SK-N-SH (cell line): ENCODE measurements at places on chromosomes 2 and 18. TPM values are rescaled to one million over a fixed set of nuclear protein-coding genes. Genes with fewer than 3 reads are reported as not detected.
A peak's percentile ranks its signal among the peaks of the same experiment; 100 is the strongest.

POLR1A gene
- polyA plus RNA-seq, result 5.5 and 6.1 TPM in 2 replicates

- no peak for DNase-seq
Measured at GRCh38 chr2:54941248-54941984, 108.8 kb downstream of the RTN4 start.

DNA sequence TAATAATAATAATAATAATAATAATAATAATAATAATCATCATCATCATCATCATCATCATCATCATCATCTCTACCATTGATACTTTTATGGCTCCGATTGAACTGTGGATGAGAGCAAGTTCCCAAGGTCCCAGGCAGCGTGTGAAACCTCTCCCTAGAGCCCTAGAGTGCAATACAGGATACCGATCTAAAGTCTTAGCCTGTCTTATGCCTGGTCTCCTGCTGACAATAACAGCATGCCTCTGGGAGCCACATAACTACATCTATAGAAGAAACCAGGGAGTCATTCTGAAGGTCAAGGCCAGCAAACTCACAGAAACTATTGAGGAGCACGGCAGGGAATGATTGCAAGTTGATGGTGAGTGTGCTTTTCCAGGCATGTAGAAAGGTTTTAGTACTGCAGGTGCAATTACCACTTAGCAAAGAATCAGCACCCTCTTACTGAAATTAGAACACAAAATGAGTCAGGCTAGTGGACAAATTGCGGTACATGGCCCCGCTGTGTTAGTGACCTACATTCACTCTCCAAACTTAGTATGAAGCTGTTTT lies 457.2 kb upstream of the CDH20 start:
- DNase-seq, result no peak

- no peak for DNase-seq
Measured at GRCh38 chr18:47389210-47389609, 137.8 kb upstream of the SKOR2 start.

GRCh38 chr2:226728996-226729395 lies 70.6 kb downstream of the IRS1 start:
- no peak for DNase-seq

RAMP1 gene
- 21.2 and 27.9 TPM in 2 replicates for polyA plus RNA-seq

DNA sequence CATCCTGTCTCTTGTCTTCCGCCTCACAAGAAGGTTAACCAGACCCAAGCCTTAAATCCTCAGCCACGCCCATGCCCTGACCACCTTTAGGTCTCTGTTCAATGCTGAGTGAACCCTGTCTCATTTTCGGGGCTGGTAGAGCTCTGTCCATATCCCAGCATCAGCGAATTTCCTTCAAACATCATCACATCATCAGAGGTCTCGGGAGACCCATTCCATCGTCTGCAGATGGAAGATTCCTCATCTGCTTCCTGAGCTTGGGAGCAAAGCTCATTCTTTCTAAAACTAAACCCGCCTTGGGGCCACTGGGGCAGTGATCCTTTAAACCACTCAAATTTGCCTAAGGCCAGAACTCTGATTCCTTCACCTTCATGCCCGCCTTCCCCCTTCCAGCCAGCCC lies 173.7 kb downstream of the TTC32 start:
- DNase-seq, result no peak

DNA sequence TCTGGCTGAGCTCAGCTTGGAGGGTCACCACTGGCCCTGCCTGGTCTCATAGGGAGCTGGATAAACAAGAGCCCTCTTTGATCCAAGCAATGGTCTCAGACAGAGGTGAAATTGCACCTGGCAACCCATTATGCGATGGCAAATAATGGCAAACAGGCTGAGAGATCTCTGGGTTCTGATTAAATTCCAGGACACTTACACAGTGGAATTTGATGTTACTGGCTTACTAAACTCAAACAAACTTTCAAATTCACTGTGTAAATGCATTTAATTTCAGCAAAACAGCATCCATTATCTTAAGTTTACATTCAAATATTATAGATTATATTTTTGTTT lies 19.5 kb upstream of the STAT4 start:
- DNase-seq, result no peak

DNA sequence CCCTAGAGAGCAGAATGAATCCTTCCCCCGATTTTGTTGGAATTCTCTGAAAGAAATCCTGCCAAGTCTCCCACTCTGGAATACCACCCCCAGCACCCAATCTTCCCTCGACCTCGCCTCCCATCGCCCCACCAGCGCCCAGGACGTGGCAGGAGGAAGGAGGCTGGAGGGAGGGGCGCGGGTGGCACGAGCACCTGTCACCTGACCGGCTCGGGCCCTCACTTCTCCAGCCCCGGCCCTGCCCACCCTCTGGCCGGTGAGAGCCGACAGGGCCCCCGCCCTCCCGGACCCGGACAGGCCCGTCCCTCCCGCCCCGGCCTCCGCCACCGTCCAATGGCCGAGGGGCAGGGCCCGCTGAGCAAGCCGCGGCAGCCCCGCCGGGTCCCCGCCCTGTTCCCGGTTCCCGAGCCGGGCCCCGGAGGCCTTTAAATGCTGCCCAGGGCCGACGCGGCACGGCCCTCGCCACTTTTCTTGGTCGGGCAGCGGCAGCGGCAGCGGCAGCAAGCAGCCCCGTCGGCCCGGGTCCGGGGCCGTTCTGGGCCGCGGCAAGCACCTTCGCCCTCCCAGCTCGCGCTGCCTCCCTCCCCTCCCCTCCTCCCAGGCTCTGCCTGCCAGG lies at the start of gene LGALSL:
TSS of gene LGALSL (plus strand) at position 393 of the 616 bp plus-strand sequence. CDS start 384 bp downstream, outside the sequence.
- DNase-seq, result peak; percentile 94

DNA sequence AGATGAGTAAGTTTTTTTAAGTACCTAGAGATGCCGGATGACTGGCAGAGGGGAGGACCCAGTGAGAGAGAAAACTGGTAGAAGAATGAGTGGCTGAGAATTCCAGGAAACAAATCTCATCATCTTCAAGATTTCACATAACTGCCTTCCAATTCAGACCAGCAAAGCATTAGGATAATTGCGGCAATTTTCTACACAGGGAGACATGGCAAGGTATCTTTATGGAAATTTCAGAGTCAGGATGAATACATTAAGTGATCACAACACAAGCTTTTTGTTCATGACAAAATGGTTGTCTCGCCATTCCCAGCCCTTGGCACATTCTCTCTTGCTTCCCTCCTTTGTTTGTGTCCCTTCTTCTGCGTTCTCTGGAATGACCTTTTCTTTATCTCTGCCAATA lies 82.1 kb downstream of the ALK start:
- no peak for DNase-seq
